ENCODE measurements at places on chromosomes 13 and 19.
A peak's percentile ranks its signal among the peaks of the same experiment; 100 is the strongest.

GRCh38 chr13:32838945-32839344 lies 177.3 kb upstream of the KL start:
- DNase-seq: peak; percentile 4

- DNase-seq: peak; percentile 100
Measured at GRCh38 chr19:47813304-47813994, 8.3 kb upstream of the CRX start.

DNA sequence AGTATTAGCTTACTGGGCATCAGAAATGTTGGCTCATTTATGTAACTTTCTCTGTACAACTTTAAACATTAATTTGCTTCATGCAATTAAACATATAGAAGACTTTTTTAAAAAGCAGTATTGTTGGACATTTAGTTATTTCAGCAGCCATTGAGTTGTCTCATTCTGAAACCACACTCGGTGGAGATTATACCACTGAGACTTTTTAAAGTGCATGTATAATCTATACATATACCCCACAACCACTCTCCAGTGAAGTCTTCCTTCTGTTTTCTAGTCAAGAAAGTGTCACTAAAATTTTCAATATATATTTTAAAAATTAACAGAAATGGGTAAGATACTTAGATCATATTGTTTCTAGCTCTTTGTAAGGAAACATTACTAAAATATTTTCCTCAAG lies 15.5 kb downstream of the SETDB2 start:
- no peak for DNase-seq

DNA sequence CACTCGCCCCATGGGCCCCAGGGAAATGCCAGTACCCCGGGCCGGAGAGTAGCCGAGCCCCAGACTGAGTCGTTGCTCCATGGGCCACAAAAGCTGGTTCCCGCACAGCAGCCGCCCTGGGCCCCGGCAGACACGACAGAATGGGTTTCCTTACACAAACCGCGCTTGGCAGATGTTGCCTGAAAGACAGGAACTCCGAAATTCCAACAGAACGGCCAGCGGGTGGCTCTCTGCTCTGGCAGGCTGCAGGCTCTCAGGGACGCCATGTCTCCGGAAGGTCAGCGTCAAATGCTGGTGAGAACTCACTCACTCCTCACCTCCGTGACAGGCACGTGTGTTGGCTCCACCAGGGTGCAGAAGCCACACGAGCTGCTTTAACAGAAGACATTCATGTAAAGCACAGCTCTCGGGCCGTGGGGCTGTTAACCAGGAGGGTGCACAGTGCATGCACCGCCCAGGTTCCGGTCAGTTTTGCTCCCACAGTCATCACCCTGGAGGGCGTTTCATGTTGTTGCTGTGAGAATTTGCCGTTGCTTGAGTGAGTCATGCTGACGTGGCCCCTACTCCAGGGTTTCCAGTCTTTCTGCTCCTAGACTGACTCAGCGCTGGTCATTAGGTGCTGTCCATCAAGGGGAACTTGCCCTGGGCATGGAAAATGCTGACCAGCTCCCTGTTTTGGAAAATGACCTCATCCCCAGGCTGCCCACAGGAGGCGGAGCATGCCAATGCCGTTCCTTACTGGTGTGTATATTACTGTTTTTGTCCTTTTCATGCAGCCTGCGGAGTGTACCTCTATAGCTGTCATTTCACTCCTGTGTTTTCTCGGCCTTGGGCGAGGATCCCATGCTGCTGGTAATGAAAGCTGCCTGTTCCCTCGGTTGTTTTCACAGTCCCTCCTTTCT lies 44.8 kb downstream of the ANKRD10 start:
- DNase-seq: no peak

- no peak for DNase-seq
Measured at GRCh38 chr13:113914333-113915011, 50.6 kb upstream of the GAS6 start.

DNA sequence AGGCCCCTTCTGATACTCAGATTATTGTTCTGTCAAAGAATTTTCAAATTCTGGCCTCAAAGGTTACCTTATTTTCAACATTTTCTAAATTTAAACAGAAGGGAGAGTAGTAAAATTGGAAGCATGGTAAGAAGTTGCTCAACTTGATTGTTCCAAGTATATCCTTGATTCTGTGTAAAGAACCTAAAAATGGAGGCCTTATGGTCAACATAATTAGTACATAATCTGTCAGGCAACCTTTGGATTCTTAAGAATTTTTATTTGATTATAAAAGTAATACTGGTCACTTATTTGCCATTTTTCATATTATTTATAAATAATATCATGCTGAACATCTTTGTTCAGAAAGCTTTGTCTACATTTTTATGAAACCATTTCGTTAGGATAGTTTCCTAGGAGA lies 83.9 kb downstream of the STARD13 start:
- no peak for DNase-seq

DNA sequence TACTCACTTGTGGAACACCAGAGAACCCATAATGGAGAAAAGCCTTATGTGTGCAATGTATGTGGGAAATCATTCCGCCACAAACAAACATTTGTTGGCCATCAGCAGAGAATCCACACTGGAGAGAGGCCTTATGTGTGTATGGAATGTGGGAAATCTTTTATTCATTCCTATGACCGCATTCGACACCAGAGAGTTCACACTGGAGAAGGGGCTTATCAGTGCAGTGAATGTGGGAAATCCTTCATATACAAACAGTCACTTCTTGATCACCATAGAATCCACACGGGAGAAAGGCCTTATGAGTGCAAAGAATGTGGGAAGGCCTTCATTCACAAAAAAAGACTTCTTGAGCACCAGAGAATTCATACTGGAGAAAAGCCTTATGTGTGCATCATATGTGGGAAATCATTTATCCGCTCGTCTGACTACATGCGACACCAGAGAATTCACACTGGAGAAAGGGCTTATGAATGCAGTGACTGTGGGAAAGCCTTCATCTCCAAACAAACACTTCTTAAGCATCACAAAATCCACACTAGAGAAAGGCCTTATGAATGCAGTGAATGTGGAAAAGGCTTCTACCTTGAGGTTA lies 10.9 kb downstream of the ZNF549 start:
- DNase-seq: no peak

DNA sequence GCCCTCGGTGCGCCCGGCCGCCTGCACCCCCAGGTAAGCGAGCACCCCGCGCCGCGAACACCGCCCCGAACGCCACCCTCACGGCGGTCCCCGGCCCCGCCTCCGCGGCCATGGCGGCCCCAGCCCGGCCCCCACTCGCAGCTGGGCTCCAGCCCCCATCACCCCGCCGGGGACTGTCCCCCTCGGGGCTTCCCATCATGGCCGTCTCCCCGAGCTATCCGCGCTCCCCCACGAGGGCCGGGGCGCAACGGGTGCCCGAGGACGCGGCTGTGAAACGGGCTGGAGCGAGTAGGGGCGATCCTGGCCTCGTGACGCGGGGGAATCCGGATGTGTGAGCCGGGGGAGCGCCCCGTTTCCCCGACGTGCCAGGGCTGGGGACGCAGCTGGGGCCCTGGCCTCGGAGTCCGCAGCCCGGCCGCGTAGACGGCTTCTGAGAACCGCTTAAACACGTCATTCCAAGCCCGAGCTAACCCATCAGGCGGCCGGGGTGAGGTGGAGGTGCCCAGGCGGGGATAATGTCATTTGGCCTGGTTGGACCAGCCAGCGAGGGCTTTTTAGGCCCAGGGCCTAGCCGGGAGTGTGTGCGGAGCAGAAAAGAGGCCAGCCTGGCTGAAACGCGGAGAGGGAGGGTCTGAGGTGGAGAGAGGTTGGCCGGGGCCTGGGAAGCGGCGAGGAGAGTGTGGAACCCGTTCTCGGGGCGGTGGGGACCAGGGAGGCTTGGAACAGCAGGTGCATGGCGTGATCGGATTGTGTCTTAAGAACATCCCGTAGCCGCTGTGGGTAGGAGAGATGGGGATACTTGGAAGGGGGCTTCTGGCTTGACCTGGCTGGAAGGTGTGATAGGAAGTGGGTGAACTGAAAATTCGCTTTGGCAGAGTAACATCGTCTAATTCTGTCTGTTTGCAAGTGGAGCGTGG lies 550 bp downstream of the CERS4 start:
- peak; percentile 64 for DNase-seq

- no peak for DNase-seq
Measured at GRCh38 chr13:75139291-75139690, 342.7 kb downstream of the TBC1D4 start.

- DNase-seq: no peak
Measured at GRCh38 chr19:1210227-1210538, 4.6 kb downstream of the STK11 start.

DNA sequence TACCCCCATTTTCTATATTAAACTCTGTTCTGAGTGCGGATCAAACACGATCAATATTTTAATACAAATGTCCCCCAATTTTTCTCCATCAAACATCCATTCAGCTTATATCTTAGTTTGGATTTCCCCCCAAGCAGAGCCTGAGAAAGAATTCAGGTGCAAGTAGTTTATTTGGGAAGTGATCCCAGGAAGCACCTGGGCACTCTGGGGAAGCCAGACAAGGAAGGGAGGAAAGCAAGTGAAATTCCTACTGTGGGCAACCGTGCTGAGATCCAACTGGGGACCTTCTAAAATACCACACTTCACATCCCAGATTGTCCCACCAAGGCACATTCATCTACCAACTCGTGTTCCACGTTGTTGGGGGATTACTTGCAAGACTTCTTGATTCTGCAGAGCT lies 323.4 kb upstream of the NBEA start:
- DNase-seq: no peak

GRCh38 chr13:98187155-98187964 lies 10.3 kb upstream of the RNF113B start:
- DNase-seq: no peak

DNA sequence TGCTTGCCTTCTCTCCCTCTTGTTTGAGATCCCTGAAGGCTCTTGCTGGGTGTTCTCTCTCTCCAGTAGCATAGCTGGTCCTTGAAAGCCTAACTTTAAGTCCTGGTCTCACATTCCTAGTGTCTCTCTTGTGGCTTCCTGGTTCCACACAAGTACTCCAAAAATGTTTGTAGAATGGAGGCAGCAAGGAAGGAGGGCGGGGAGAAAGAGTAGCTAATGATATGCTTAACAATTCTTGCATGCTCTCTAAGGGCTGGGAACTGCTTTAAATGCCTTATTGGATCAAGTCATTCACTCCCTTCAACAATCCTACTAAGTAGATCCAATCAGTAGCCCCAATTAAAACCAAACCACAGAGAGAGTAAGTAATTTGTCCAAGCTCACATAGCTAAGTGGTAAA lies 357.3 kb downstream of the KLF5 start:
- peak; percentile 90 for DNase-seq

DNA sequence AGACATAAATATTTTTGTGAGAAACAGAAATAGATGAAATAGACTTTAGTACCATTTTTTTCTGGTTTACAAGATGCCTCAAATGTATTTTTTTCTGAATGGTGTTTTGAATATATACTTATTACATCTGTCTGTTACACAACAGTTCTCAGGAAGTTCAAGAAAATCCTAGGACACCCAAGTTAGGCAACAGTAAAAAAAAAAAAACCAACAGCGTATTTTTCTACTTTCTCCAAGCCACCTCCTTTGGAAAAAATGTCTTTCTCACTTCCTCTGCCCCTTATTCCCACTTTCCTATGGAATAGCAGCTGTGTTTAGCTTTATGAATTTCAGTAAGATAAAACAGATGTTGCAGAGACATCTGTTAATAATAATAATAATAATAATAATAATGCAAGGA lies 489.6 kb upstream of the KLF12 start:
- DNase-seq: no peak

DNA sequence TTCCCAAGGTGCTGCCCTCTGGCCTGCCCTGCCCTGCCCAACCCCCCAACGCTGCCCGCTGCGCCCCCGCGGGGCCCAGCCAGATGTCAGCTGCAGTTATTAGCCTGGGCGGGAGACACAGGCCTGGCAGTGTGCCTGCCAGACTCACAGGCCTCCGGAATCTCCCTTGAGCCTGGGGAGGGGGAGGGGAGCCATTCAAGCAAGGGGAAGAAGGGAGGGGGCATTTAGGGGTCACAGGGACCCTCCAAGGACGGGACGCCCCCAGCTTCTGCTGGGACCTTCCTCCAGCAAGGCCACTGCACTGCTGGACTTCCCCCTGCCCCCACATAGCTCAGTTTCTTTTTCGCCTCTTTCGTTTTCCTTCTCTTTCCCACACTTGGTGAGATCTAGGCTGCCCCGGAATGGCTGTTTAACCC lies 2.6 kb upstream of the JUNB start:
- peak; percentile 95 for DNase-seq

DNA sequence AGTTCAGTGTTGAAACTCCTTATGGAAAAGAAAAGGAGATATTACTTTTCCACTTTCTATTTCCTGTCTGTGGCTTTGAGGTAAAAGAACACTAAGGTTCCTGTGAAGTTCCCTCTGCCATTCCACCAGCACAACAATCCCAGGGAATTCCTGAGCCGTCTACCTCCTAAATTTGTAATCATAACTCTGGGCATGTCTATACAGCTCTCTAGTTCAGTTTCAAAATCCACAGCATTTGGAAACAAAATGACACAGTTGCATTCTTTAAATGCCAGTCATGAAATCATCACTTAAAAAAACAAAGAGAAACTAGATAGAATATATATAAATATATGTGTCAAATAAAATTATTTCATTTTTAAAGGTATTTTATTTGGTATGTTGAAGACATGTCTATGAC lies 9.0 kb upstream of the THSD1 start:
- no peak for DNase-seq

DNA sequence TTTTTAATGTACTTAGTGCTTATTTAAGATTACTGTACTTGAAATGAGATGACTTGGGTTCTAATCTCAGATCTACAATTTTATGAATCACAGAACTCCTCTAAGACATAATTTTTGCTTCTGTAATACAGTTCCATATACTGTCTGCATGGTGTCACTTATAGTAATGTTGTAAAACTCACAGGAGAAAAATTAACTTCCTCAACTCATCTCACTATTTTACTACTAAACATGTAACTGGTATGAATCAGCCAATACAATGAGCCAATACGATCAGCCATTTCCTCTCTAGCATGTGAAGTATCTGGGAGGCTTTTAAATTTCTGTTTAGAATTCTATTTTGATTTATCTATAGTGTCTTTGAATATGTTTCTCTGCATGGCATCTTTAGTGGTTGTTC lies 85.3 kb downstream of the NHLRC3 start:
- no peak for DNase-seq

DNA sequence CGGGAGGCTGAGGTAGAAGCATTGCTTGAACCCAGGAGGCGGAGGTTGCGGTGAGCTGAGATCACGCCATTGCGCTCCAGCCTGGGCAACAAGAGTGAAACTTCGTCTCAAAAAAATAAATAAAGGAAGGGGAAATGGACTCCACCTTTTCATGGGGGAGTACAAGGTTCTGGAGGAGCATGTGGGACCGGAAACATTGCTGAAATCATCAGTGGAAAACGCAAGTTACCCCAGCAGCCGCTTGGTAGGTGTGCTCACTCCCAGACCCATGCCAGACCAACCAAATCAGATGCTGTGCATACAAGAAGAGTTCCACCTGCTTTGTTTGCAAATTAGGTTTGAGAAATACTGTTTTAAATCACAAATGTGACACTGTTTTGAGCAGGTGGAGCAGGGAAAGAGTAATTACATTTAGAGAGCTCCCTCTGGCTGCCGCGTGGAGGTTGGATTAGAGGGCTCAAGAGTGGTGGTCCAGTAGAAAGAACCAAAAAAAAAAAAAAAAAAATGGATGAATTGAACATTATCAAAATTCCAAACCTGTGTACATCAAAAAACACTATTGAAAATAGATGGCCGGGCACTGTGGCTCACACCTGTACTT lies 4.9 kb downstream of the ERICH4 start:
- DNase-seq: no peak

GRCh38 chr13:75154331-75154730 lies 327.6 kb downstream of the TBC1D4 start:
- no peak for DNase-seq

GRCh38 chr19:4715529-4716221 lies 8.0 kb downstream of the DPP9 start:
- no peak for DNase-seq
